ENCODE measurements at places on chromosomes 6 and 20.

DNA sequence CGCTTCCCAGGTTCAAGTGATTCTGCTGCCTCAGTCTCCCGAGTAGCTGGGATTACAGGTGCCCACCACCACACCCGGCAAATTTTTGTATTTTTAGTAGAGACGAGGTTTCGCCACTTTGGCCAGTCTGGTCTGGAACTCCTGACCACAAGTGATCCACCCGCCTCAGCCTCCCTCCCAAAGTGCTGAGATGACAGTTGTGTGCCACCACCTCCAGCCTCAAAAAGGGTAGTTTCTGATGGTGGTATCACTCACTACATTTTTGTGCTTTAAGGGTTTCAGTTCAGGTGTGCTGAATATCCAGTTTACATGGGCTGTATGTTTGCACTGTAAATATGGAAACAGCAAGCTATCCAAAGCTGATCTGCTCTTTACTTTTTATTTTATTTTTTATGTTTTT is 12.1 kb upstream of the ADGRG6 start:
- DNase-seq, result no peak

DNA sequence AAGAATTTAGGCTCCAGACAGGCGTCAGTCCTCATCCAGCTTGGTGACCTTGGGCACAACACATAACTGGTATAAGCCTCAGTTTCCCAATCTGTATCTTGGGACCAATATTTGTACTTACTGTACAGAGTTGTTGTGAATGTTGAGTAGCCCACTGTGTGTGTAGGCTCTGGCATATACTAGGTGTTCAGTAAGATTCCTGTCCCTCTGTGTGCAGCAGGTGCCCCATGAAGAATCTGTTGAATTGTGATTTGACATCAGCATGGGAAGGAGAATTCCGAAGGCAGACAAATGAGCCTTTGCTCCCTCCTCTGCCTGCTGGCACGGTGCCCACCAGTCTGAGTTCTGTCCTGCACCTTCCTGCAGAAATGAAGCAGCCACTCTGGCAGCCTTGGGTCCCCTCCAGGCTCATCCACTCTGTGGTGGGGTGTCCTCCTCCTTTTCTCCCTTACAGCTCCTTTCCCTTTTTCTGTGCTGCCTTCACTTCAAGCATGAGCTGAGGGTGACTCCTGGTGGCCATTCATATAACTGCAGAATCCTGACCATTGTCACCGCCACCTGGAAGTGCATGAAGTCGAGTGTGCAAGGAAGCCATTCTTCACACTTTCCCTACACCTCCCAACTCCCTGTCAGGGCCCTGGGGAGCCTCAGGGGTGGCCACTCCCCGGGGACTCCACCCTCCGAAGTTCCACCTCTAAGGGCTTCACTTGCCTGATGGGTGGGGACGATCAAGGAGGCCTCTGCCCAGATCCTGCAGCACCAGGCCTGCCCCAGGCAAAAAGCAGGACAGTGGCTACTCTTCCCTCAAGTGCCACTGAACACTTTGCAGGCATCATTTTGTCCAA is 48.2 kb downstream of the MRPL14 start:
- no peak for DNase-seq

GRCh38 chr20:50930976-50931305 is 296 bp downstream of the ADNP start:
- DNase-seq, result no peak

DNA sequence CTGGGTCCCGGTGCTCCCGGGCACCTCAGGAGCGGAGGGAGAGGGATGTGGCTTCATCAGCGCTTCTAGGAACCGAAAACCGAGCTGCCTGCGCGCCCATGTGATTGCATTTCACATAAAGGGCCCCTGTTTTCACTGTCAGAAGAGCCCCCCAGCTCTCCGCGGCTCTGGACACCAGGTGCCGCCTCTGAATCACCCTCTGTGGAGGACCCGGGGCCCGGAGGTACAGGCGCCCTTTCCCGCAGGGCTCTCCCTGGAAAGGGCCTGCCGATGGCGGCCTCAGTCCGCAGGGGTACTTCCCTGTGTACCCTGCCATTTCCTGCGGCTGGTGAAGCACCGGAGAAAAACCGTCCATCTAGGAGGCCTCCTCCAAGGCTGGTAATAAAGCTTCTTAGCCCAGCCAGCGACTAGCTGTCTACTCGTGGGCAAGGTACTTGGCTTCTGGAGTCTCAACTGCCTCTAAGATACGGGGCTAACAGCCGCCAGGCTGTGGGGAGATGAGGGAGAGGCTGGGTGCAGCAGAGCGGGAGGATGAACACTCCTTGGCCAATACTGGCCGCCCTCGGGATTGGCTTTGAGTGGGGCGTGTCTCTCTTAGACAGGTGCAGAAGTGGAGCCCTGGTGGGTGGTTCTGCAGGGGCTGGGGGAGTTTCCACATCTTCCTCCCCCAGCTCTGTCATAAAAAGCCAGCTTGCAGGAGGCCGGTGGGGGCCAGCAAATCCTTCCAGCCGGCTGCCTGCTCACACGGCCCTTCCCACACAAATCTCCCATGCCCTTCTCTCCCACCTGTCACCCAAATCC is 1.6 kb downstream of the PPP1R16B start:
- DNase-seq, result no peak

DNA sequence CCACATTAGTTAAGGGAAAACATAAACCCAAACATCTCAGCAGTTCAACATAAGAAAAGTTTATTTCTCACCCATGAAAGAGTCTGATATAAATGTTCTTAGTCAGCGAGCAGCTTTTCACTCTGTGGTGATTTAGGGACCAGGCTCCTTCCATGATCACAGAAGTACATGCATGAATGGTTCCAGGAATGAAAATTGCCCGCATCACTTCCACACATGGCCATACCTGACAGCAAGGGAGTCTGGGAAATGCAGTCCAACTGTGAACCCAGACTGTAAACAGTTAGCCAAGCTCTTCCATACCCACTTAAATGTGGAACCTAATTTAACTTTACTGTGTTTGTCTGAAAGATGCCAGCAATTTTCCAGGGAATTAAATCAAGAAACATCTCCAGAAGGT is 353.9 kb downstream of the HACE1 start:
- no peak for DNase-seq

GRCh38 chr20:45998761-45999160 is 9.9 kb upstream of the MMP9 start:
- no peak for DNase-seq

GRCh38 chr6:139540276-139540675 is 165.8 kb upstream of the CITED2 start:
- no peak for DNase-seq

- no peak for DNase-seq
These were observed 59.2 kb downstream of the AKAP12 start for GRCh38 chr6:151299011-151299410.

DNA sequence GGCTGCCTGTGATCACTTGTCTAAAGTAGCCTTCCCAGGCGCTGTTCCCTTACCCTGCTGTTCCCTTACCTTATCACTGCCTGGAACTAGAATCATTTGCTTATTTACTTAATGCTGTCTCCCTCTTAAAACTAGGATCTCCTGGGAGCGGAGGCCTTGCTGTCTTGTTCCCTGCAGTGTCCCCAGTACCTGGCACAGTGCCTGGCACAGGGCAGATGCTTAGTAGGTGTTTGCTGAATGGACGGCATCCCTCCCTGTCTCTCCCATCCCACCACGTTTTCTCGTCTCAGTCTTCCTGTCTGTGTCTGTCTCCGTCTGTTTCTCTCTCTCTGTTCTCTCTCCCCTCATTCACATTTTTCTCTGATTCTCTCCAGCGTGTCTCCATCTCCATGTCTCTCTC is 99.9 kb upstream of the MYL9 start:
- DNase-seq, result no peak

- no peak for DNase-seq
These were observed 132.9 kb downstream of the PXDC1 start for GRCh38 chr6:3618642-3619041.

DNA sequence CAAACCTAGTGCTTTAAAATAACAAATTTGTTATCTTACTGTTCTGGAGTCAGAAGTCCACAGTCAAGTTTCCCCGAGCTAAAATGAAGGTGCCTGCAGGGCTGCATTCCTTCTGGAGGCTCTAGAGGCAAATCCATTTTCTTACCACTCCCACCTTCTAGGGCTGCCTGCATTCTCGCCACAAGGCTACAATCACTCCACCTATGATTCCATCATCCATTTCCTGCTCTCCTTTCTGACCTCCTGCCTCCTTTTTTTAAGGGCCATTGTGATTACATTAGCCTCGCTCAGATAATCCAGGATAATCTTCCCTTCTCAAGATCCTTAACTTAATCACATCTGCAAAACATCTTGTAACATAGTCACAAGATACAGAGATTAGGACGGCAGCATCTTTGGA is 42.4 kb upstream of the SIRT5 start:
- no peak for DNase-seq

DNA sequence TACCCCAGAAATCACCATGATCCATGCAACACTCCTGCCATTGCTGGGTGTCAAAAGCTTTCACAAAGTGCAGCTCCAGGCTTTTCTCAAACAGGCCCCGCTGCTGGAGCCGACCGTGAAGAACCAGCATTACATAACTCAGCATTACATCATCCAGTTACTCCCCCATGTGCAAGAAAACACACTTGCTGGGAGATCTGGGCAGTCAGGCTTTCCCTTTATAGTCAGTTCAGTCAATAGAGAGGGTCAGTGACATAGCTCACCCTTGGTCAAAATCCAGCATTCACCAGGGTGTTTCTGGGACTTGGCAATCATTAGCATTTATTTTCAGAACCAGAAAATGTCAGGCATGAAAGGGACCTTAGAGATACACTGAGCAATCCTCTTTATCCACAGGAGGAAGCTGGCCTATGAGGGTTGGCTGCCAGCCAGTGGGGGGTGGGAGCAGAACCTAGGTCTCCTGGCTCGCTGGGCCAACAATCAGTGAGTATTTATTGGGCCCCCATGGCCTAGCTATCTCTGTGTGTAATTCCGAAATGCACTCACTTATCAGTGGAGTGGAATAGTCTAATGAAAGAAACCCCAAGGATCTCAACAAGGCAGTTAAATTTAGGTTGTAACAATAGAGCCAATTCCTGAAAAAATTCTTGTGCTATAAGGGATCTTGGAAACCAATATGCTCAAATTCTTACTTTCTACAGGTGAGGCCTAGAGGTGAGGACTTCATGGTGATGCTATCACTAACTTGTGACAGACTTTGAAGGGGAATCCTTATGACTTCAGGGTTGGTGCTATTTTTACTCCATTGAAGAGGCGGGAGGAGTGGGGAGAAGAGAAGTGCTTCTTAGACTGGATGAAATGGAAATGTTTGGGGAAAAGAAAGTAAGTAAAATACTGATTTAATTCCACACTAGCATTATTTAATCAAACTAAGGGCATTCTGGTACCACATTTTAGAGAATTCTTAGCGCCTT is 54.6 kb downstream of the LYRM4 start:
- DNase-seq, result no peak

- DNase-seq, result no peak
These were observed 34.9 kb upstream of the GTSF1L start for GRCh38 chr20:43761386-43762340.

- no peak for DNase-seq
These were observed 72.2 kb downstream of the UNC5CL start for GRCh38 chr6:40966860-40967259.

GRCh38 chr6:41372832-41373626 is 37.6 kb downstream of the NCR2 start:
- DNase-seq, result no peak

DNA sequence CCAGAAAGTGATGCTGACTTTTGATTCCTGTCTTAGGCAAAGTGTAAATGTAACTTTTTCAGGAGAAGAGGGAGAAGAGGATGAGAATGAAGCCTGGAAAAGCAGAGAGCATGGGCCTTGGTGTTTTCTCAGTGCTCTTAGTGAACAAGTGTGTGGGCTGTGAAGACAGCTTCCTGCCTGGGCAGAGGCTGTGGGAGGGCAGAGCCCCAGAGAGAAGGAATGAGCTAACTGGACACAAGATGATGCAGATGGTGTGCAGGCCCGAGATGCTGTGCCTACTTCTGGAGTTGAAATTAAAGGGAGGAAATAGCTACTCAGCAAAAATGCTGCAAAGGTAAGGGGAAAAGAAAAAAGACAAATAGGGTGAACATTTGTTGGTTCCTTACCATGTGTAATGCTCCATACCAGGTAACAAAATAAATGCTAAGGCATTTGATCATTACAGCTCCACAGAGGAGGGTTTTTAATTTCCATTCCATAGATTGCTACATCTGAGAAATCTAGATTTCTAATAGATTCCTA is 87.0 kb upstream of the CEP162 start:
- no peak for DNase-seq

DNA sequence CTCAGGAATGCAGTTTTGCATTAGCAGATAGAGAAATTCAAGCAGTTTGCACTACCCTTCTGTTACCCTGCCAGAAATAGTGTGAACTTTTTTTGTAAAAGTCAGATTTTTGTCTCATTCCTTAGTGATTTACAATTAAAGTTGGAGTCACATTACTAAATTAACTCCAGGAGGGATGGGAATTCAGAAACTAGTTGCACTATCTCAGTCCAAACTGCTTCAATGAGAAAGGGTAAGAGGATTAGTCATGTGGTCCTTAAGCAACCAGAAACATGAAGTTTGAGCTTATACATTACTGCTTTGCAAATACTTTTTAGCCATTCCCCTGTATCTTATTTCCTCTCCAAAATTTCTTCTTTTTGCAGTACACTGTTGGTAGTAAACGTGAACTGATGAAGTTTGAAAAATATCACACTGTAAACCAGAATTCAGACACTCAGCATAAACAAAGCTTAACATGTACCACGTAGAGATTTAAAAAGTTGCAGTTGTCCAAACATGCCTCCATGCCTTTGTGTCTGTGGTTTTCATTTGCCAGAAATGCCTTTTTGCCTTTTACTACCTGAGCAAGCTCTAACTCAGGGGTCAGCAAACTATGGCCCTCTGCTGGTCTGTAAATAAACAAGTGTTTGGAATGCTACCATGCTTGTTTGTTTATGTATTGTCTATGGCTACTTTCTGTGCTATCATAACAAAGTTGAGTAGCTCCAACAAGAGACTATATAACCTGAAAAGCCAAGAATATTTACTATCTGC is 49.7 kb downstream of the TP53INP2 start:
- DNase-seq, result no peak

GRCh38 chr6:106637051-106637716 is 7.8 kb downstream of the QRSL1 start:
- DNase-seq, result no peak

DNA sequence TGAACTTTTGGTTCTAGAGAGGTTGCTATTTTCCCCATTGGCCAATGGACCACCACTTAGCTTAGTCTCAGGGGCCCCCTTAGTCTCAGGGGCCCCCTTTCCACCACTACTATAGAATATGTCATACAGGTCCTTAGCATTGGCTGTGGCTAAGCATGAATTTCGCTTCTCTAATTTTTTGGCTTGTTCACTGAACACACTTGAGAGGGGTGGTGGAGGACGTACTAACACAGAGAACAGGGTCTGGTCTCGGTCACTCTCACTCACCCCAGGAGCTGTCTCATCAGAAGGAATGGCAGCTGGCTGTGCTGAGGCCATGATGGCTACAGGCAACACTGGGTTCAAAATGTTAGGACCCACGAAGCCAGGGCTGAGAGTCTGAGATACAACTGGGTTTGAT is 30.3 kb downstream of the ZNF318 start:
- DNase-seq, result no peak
